ENCODE measurements at places on chromosomes 5 and 9. TPM values are rescaled to one million over a fixed set of nuclear protein-coding genes. Genes with fewer than 3 reads are reported as not detected.

Gene ALDH1A1
- 1.0 TPM for total RNA-seq

Gene TAF9
- 181 TPM for total RNA-seq

DNA sequence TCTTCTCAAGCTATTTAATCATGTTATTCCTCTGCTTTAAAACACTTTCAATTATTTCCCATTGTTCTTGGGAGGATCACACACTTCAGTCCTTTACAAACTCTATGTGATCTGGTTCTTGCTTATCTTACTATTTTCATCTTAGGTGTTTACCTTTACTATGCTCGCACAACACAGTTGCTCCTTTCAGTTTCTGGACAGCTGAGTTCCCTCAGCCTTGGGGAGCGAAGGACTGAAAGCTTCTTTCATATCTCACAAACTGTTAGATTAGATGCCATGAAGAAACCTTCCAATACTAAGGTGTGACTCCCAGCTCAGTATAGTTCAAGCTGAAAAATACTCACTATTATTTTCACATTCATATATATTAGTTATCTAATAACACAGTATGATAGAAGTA is 117.9 kb downstream of the CDC42SE2 start:
- DNase-seq = no peak

- DNase-seq = no peak
Measured at GRCh38 chr5:178464431-178465048, 125.7 kb downstream of the COL23A1 start.
